ENCODE measurements at places on chromosomes 16 and 17.

DNA sequence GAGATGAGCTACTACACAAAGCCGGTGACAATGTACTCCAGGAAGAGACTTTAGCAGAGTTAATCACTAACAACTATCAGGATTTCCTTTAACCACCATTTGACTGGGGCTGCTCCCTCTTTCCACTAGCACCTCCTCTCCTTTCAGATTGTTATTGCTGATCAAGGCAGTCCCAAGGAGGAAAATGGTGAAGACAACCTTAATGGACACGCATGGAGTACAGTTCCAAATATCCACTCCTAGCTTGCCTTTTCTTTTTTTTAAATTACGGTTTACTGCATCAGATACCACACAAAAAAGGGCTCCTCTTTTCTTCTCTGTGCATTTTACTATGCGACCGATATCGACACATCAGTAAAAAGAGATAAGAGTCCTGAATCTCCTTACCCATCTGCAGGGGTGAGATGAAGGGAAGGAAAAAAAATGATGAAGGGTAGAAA, 30.9 kb downstream of the FAM222B start:
- DNase-seq = no peak

DNA sequence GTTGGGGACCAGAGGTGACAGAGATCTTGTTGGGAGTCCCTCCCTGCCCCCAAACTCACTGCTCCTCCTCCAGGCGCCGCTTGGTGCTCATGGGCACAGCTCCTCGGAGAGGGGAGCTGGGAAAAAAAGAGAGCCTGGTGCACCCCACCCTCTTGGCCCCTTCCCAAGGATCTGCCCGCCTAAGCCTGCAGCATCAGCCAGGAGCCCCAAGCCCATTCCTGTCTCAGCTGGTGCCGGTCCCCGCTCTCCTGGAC, 400 bp downstream of the HCFC1R1 start:
- DNase-seq = no peak

DNA sequence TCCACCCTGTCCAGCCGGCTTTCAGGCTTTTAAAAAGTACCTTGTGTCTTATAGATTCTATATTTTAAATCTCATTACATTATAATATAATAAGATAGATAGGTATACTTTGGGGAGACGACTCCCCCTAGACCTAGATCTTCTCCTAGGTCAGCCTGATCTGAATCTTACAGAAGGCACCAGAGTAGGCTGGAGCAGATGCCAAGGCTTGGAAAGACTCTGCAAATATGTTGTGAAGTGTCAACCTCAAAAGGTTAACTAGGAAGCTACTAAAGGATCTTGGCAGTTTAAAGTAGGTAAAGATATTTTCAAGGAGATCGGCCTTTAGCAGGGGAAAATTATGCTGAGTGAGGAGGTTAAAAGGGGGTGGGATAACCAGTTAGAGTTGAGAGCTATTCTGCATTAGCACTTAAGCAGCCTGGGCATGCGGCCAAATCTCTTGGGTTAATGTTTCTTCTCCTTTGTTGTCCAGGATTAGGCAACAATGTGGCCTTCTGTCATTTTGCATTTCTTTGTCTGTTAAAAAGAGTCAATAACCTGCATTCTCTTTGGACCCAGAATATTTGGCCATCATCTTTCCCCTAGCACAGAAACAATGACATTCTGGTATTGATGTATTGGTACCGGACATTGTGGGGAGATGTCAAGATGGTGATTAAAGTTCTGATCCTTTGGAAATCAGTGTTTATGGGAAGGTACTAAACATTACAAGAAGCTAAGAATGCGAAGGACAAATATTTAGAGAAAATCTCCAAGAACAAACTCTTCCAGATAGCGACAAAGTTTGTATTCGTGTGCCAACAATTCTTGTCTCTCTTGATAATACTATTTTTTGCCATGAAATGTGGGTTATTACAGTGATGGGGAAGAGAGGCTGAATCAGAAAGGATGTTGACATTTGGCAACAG, 51.2 kb upstream of the DHX40 start:
- no peak for DNase-seq

- no peak for DNase-seq
Measured at GRCh38 chr17:42422958-42423712, at the start of gene CAVIN1. TSS of gene CAVIN1 (minus strand) at chr17:42423256. CDS start at chr17:42423097, 159 bp downstream.

DNA sequence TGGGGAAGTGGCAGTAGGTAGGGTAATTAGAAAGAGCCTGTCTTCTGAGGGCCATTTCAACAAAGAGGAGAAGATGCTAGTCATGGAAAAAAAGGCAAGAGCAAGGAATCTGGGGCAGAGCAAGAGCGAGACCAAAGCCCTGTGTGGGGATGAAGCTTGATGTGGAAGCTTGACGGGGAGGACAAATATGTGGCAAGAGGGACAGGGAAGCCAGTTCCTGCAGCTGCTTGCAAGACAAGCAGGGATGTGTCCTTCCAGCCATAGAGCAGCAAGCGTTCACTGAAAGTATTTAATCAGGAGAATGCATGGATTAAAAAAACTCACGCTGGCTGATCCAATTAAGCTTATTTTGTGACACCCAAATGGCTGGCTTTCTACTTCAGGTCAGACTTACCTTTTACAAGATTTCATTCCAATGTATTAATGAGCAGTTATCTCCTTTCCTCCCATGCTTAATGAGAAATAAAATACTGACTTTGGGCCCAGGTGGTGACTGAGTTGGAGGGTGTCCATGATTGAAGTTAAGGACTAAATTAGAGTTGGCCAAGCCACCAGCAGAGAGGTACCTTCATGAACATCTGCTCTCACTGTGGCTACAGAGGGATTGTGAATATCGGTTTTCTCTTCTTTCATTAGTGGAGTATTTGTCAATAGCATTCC, 76.8 kb downstream of the ABCA8 start:
- no peak for DNase-seq

- no peak for DNase-seq
Measured at GRCh38 chr17:38353668-38354067, 2.0 kb downstream of the SOCS7 start.

- DNase-seq = no peak
Measured at GRCh38 chr16:57374067-57374534, 1.8 kb downstream of the CX3CL1 start.

GRCh38 chr17:72240333-72240732, 119.5 kb downstream of the SOX9 start:
- no peak for DNase-seq

DNA sequence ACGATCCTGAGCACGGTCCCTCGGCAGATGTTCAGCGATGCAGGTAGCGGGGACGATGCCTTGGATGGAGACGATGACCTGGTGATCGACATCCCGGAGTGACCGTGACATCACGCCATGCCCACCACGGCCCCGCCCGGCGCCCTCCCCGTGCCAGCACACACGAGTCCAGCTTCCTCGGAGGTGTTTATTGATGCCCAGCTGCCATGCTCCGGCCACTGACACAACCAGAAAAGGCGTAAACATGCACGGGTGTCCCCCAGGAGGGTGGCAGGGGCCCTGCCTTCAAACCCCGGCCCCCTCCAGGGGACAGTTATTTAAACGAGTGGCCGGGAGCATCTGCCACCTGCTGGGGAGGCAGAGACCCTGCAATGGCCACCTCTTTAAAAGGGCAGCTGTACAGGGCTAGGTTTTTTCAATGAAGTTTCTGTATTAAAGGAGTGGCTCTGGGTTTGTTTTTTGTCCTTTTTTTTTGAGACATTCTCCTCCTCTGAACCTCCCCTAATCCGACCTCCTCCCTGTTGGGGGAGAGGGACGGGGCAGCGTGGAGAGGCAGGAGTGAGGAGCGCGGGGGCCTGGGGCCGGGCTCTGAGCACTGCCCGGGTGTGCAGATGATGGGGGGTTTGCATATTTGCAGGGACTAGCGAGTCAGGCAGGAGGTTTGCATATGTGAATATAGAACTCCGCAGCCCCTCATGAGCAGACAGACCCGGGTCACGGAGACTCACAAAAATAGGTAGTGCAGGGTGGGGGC, 5.3 kb downstream of the DOC2A start:
- no peak for DNase-seq

DNA sequence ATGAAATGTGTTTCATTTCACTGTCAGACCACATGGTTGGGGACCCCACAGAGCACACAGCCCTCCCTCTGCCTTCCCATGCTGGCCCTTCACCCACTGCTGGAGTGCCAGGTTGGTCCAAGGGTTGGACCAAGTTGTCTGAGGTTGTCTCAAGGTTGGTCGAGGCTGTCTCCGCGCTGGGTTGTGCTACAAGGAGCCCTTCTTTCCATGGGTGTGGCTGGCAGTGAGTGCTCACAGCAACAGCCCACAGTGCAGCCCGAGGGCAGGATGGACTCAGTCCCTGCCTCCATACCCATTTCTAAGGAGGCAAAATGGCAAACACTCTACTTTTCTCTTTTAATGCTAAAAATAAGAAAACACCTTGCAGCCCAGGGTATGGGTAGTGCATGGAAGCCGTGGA, 35.8 kb upstream of the STH start:
- no peak for DNase-seq

DNA sequence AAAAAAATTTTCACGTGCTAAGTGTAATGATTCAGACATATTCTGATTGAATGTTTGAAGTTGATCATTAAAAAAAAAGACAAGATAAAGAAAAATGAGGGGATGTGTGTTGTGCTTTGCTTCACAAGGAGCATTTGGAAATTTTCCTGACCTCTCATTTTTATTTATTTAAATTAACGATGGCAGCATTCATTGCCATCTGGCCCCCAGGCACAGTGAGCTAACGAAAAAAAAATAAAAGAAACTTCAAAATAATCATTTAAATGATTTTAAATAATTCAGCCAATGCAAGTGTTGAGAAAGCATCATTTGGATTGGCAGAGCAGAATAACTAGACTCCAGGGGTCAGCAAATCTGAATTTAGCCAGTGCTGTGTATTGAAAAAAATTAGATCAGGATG, 1037.2 kb downstream of the CDH11 start:
- no peak for DNase-seq

- no peak for DNase-seq
Measured at GRCh38 chr17:73274490-73274889, 12.8 kb upstream of the CPSF4L start.

- no peak for DNase-seq
Measured at GRCh38 chr17:55416470-55417052, 5.1 kb downstream of the MMD start.

DNA sequence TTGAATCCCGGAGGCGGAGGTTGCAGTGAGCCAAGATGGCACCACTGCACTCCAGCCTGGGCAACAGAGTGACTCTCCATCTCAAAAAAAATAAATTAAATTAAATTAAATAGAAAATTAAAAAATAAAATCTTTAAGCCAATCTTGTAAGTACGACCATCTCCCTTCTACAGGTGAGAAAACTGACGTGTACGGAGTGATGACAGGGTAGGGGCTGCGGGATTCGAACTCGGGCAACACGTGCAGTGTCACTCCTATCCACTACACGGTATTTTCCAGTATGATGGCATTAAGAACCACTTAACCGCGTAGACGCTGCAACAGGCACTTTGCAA, 762 bp downstream of the WDR59 start:
- DNase-seq = no peak

- DNase-seq = no peak
Measured at GRCh38 chr16:13864689-13865088, 55.3 kb upstream of the ERCC4 start.

DNA sequence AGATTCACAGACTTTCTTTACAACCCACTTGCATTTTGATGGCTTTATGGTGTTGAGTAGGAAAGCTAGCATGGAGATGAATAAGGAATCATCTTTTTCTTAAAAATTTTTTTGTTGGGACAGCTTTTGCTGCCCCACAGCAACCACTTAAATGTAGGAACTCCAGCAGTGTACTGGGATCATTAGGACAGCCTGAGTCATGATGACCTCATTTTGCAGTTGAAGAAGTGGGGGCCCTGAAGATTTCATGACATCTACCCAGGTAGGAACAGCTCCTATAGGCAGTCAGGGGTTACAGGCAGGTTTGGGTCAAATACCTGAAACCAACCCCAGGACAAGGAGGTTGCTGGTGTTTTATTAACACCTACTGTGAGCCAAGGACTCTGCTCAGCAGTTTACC, 2.1 kb downstream of the METTL22 start:
- DNase-seq = no peak

- DNase-seq = no peak
Measured at GRCh38 chr16:30139583-30140481, 16.8 kb upstream of the MAPK3 start.

- DNase-seq = no peak
Measured at GRCh38 chr17:39236981-39237441, 11.3 kb upstream of the STAC2 start.

GRCh38 chr16:80851831-80852230, 47.4 kb upstream of the CDYL2 start:
- DNase-seq = no peak
